Kidney (tissue), 22 donors: ENCODE measurements at places on chromosomes 6 and 20. TPM values are rescaled to one million over a fixed set of nuclear protein-coding genes. Genes with fewer than 3 reads are reported as not detected.

The TMEM239 gene
- total RNA-seq: not detected

The GPX5 gene
- total RNA-seq: not detected

- H3K36me3 ChIP-seq: no peaks in the 10 kb centered on the region
- H3K4me3 ChIP-seq: no peak overlapping the region
- H3K27me3 ChIP-seq: no peaks in the 10 kb centered on the region
- no peak overlapping the region for H3K27ac ChIP-seq
These were observed 302.3 kb upstream of the CITED2 start for GRCh38 chr6:139676718-139677117.

- H3K36me3 ChIP-seq: no peaks in the 10 kb centered on the region
- H3K27ac ChIP-seq: no peak overlapping the region
- no peaks in the 10 kb centered on the region for H3K27me3 ChIP-seq
These were observed 32.0 kb downstream of the TRERF1 start for GRCh38 chr6:42419490-42420280.

- no peak for DNase-seq
- no peaks in the 10 kb centered on the region for H3K27me3 ChIP-seq
- no peaks in the 10 kb centered on the region for H3K36me3 ChIP-seq
- peaks cover 4% of the 10 kb centered on the region for H3K4me1 ChIP-seq
These were observed 5.7 kb upstream of the NECAB3 start for GRCh38 chr20:33679758-33680485.
